ENCODE measurements at places on chromosomes 4 and X.
A peak's percentile ranks its signal among the peaks of the same experiment; 100 is the strongest.

GRCh38 chr4:37892641-37893040, 1.8 kb downstream of the TBC1D1 start:
- no peak for DNase-seq

DNA sequence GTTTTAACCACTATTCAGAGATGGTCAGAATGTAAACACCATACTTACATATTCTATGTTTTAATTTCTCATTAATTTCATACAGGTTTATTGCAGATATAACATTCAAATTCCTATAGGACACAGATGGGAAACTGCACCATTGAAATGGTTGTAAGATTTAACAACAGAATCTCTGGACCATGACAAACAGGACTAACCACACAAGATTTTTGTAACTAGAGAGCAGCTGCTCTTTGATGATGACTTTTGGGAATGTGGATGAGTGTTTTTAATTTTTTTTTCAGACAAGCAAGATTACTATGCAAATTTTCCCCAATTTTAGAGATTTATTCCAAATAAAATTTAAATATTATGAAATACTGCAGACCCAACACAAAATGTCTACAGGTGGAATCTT, 610.2 kb downstream of the PCDH18 start:
- DNase-seq: no peak

- peak; percentile 36 for DNase-seq
Observed at GRCh38 chrX:97616883-97617530, 733.3 kb downstream of the RPA4 start.

DNA sequence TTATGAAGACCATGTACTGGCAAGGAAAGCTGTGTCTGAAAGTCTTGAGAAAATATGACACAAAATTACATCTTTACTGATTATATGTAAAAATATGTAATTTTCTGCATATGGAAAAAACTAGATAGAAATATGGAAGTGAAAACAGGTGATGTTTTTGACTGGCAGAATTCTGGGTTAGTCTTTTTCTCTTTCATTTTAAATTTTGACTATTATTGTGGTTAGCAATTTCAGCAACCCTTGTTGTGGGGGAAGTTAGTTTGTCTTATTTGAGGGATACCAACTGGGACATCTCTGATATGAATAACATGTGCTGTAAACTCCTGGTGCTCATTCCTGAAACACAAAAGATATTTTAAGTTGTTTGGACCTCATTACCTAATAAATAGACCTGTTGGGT, 49.9 kb upstream of the CPEB2 start:
- DNase-seq: no peak

DNA sequence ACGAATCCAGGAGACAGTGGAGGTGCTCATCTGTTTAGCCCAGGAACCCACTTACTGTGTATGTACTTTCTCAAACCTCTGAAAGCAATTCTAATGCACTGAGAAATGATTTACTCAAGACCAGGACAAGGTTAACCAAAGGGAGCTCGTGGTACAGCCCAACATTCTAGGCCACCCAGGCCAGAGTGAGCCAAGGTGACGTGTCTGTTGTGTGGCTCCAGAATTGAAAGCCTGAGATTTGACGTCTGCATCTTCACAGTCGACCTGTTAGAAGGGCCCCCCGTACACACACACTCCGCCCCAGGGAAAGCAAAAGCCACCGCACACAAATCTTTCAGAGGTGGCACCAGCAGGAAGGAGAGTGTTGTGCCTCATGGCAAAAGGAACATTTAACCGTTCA, 2.3 kb downstream of the MAP3K15 start:
- no peak for DNase-seq

DNA sequence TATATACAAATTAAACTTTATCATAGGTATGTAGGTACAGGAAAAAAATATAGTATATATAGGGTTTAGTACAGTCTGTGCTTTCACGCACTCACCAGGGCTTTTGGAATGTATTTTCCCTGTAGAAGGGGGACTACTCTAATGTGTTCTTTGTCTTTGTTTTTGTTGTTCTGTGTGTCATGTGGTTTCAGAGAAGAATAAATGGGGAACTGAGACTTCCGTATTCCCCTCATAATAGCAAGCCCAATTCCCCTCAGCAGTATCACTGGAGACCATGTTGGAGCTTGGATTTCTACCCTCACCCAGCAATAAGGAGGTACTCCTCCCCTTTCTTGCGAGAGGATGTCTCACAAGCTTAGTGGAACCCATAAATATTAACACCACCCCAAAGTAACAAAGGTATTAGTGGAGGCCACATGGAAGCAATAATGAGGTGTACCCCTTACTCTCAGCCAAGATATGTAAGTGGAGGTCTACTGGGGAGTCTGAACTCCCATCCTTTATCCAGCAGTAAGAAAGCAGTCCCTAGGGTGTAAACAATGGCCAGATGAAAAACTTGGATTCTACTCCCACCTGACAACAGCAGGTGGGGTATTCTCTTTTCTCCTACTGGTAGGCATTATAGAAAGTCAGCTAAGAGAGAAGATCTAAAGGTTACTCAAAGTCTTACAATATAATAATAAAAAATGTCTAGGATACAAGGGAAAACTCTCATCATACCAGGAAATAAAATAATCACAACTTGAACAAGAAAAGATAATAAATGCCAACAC, 805.4 kb upstream of the GALNTL6 start:
- no peak for DNase-seq

DNA sequence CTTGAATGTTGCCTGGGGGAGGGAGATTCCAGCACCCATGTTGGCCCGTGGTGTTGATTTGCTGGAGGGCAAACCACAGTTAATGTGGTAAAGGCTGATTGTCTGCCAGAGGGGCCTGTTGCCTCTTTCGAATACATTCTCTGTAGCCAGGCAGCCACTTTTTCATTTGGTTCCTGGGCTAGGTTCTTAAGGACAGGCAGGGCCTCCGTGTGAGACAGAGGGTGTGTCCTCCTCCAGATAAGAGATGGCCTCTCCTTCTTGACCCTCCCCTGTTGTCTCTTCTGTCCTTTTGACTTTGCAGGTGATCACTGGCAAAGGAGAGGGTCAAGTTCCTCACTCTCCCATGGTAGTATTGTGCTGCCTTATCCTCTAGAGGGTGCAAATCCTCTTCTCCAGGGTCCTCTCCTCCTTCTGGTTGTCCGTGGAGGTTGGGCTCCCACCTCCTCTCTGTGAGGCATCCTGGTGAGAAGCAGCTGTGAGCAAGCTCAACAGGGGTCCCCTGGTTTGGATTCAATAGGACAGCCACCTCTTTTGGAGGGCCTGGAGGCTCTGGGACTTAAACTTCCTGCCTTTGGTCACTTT, 44.9 kb downstream of the ZNF182 start:
- no peak for DNase-seq

DNA sequence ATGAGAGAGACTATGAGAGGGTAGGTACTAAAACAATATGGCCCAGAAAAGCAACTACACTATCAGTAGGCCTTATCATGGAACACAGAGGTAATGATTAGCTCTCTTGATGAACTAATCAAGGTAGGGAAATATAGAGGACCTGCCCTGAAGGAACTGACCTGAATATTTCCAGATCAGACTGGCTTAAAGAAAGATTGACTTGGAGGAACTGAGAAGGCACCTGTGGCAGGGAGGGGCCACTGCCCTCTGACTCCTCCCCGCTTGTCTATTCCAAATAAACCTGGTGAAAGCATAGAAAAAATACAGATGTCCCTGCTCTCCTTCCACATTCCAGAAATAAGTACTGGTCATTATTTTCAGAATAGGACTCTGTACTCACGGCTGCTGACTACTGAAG, 5.5 kb downstream of the RPS6KA6 start:
- no peak for DNase-seq

GRCh38 chr4:7074426-7074825, 6.6 kb upstream of the GRPEL1 start:
- no peak for DNase-seq

Data from keratinocyte (primary cell).